ENCODE measurements at places on chromosomes 1 and 21. TPM values are rescaled to one million over a fixed set of nuclear protein-coding genes. Genes with fewer than 3 reads are reported as not detected.

Gene CELA2A
- not detected for total RNA-seq

Gene KHDRBS1
- total RNA-seq: 201 TPM

Gene SLC37A1
- 24.2 TPM for total RNA-seq

Gene TCHH
- total RNA-seq: 0.09 TPM

Gene CZIB
- 64.4 TPM for total RNA-seq

Gene CD1E
- not detected for total RNA-seq

Gene RGS13
- not detected for total RNA-seq

Gene KRTAP13-3
- total RNA-seq: not detected

Gene NOS1AP
- 4.8 TPM for total RNA-seq

Gene HES3
- not detected for total RNA-seq

Gene TRMT1L
- 27.1 TPM for total RNA-seq

Gene CD52
- total RNA-seq: 4.4 TPM

Gene LRRC53
- total RNA-seq: not detected

Gene ZBTB17
- 32.2 TPM for total RNA-seq

Gene LCE2C
- not detected for total RNA-seq

Gene FUBP1
- total RNA-seq: 220 TPM

Gene FMO2
- not detected for total RNA-seq

Gene TSACC
- total RNA-seq: 0.86 TPM

Gene OVAAL
- total RNA-seq: not detected

Gene CLCA2
- not detected for total RNA-seq

Gene NDC1
- 38.7 TPM for total RNA-seq

Gene KIRREL1
- 20.6 TPM for total RNA-seq

Gene DNASE2B
- not detected for total RNA-seq

Gene NES
- total RNA-seq: 103 TPM

Gene PYCR2
- 94.5 TPM for total RNA-seq

Gene CXADR
- total RNA-seq: 86.7 TPM

Gene LGR6
- 0.45 TPM for total RNA-seq

Gene FAM72A
- total RNA-seq: 15.8 TPM

Gene C1orf94
- total RNA-seq: 0.15 TPM

Gene RGS8
- 5.6 TPM for total RNA-seq

Gene RPS6KC1
- 34.7 TPM for total RNA-seq

Gene SPRR3
- not detected for total RNA-seq

Gene PATJ
- total RNA-seq: 78.4 TPM

Gene TSPAN1
- total RNA-seq: not detected

Gene OR2T29
- not detected for total RNA-seq

Gene AIRE
- total RNA-seq: 2.7 TPM

Gene FCGR1A
- total RNA-seq: not detected

Gene GPR25
- not detected for total RNA-seq

Gene CD244
- 0.41 TPM for total RNA-seq

Gene AK5
- 0.84 TPM for total RNA-seq

Gene BMP8A
- 0.66 TPM for total RNA-seq

Gene S100A9
- not detected for total RNA-seq

Gene SLC26A9
- 0.16 TPM for total RNA-seq

Gene LCE1F
- total RNA-seq: not detected

Gene C8B
- total RNA-seq: not detected

Gene SPRR2A
- not detected for total RNA-seq

Gene ACTL8
- not detected for total RNA-seq

Gene PODN
- 3.1 TPM for total RNA-seq

Gene KRTAP12-2
- 1.2 TPM for total RNA-seq

Gene GJA4
- total RNA-seq: 9.0 TPM

Data from endodermal cell (in vitro differentiated cells).